WTC11 (cell line): ENCODE measurements at places on chromosomes 3 and 15.
A peak's percentile ranks its signal among the peaks of the same experiment; 100 is the strongest.

DNA sequence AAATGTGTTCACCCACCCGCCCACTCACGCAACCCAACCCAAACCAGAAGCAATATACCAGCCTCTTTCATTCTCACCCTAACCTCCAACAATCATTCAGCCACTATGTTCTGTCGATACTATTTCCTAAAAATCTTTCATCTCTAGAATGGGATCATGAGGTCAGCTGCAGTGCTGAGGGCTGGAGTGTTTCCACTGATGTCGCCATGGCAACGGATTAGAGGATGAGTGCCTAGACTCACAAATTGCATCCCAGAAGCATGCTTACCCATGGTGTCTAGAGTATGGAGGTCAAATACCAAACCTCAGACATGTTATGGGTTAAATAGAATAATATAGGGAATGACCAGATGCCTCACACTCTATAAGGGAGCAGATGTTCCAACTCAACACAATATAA lies 138.5 kb downstream of the GABRB3 start:
- H3K27me3 ChIP-seq: no peaks in the 10 kb centered on the region
- no peak overlapping the region for H3K4me3 ChIP-seq
- peaks cover 86% of the 10 kb centered on the region for H3K4me1 ChIP-seq
- H3K36me3 ChIP-seq: peaks cover 2% of the 10 kb centered on the region
- H3K27ac ChIP-seq: peak overlapping the region; percentile 91; the same call in 1 of the 2 replicates

DNA sequence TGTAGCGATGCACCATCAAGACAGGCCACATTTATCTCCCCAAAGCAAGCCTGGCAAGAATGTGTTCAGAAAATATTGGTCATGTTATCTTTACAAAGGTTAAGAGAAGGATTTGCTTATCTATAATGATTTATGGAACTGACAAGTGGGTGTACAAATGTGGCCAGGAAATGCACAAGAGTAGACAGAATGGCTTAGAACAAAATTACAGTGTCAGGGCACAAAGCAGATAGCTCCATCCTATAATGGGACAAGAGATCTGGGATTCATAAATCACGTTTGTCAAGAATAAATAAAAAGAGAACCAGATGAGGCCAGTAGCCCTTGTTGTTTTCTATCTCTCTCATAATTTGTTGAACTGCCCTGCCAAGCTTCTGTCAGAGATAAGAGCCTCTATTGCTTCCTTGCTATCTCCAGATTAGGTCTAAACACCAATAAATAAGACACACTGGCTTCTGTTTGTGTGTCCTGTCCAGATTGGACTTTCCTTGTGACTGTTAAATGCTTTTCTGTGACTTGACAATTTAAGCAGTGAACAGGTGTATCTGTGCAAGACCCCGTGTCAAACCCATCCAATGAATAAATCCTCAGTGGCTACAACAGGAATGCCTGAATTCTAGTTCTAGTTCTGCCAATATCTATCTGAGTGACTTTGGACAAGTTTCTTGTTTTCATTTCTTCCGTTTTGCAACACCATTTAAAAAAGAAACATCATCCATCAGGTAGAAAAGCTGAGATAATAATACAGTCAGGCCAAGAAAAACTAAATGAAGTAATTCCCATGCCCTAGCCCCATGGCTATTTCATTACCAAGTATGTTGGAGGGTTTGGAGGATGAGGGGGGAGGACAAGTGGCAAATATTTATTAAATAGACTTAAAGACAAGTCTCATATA lies 157.2 kb downstream of the DCLK3 start:
- H3K36me3 ChIP-seq: no peaks in the 10 kb centered on the region
- no peak for DNase-seq
- no peaks in the 10 kb centered on the region for H3K4me1 ChIP-seq
- no peak overlapping the region for H3K27ac ChIP-seq
- no peaks in the 10 kb centered on the region for H3K27me3 ChIP-seq

- no peaks in the 10 kb centered on the region for H3K36me3 ChIP-seq
- no peak for DNase-seq
- peaks cover 23% of the 10 kb centered on the region for H3K4me1 ChIP-seq
- no peak overlapping the region for H3K4me3 ChIP-seq
These were observed 19.1 kb downstream of the SLC6A20 start for GRCh38 chr3:45777111-45777745.

GRCh38 chr3:155449613-155450267 lies 156.3 kb upstream of the STRIT1 start:
- no peak overlapping the region for H3K27ac ChIP-seq
- DNase-seq: no peak
- H3K36me3 ChIP-seq: no peaks in the 10 kb centered on the region
- no peaks in the 10 kb centered on the region for H3K4me1 ChIP-seq
- H3K27me3 ChIP-seq: no peaks in the 10 kb centered on the region; the same call in 1 of the 2 replicates

DNA sequence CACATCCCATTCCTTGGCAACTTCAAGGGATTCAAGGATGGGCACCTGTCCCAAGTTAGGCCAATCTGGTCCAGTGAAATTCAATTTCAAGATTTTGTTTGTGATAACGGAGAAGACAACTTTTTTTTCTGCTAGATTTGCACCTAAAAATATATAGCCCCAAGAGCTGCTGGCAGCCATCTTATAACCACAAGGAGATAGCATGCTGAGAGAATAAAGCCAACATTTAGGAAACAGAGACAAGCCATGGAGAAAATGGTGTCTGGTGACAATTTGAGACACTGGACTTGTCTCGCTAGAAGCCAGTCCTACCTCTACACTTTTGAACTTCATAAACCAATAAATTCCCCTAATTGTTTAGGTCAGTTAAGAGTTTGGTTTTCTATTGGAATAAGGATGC lies 5.4 kb downstream of the PARL start:
- no peak overlapping the region for H3K4me3 ChIP-seq
- H3K36me3 ChIP-seq: peaks cover 10% of the 10 kb centered on the region
- peaks cover 29% of the 10 kb centered on the region for H3K4me1 ChIP-seq
- no peak for DNase-seq
- no peaks in the 10 kb centered on the region for H3K27me3 ChIP-seq
- H3K27ac ChIP-seq: no peak overlapping the region

GRCh38 chr3:178291574-178292370 lies 244.5 kb upstream of the KCNMB2 start:
- no peaks in the 10 kb centered on the region for H3K4me1 ChIP-seq
- no peaks in the 10 kb centered on the region for H3K27me3 ChIP-seq
- no peak overlapping the region for H3K4me3 ChIP-seq
- H3K27ac ChIP-seq: no peak overlapping the region
- DNase-seq: no peak
- peaks cover 19% of the 10 kb centered on the region for H3K36me3 ChIP-seq

GRCh38 chr3:117011687-117012250 lies 302.2 kb downstream of the TUSC7 start:
- no peak for DNase-seq
- H3K27ac ChIP-seq: no peak overlapping the region
- no peaks in the 10 kb centered on the region for H3K27me3 ChIP-seq
- no peak overlapping the region for H3K4me3 ChIP-seq
- no peaks in the 10 kb centered on the region for H3K36me3 ChIP-seq

DNA sequence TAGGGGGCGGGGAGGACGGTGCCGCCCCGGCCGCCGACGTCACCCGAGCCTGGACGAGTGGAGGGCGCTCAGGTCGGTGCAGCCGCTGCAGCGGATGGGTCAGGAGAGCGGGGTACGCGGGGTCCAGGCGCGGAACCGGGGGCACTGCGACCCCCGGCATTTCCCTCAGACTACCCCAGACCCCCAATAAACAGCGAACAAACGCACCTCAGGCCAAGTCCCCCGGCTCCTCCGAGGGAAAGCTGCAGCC lies 78.9 kb downstream of the IQSEC1 start:
- peak overlapping the region; percentile 79 for H3K4me3 ChIP-seq
- DNase-seq: peak; percentile 46
- no peaks in the 10 kb centered on the region for H3K36me3 ChIP-seq
- H3K4me1 ChIP-seq: peaks cover 14% of the 10 kb centered on the region
- H3K27me3 ChIP-seq: peaks cover 6% of the 10 kb centered on the region
- H3K27ac ChIP-seq: no peak overlapping the region

DNA sequence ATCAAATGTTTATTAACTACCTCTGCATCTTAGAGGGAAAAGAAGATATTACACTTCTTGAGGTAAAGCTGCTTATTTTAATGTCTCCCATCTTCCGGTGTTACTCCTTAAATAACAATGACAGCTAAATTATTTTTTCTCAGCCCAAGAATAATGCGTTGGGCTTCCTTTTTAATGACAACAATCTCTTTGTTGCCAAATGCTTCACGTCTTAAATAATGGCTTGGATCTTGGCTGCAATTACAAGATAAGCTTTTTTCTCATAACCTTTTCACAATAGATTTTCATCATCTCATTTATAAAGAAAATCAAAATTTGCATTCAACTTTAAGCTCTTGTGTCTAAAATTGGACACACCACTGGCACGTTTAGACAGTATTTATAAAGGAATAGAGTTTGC lies 89.2 kb upstream of the COL8A1 start:
- no peaks in the 10 kb centered on the region for H3K27me3 ChIP-seq
- H3K4me1 ChIP-seq: 0 out of 2 replicates have a peak, but pooled peaks cover 2% of the 10 kb centered on the region
- no peak overlapping the region for H3K4me3 ChIP-seq
- H3K36me3 ChIP-seq: no peaks in the 10 kb centered on the region
- H3K27ac ChIP-seq: no peak overlapping the region
- DNase-seq: no peak

DNA sequence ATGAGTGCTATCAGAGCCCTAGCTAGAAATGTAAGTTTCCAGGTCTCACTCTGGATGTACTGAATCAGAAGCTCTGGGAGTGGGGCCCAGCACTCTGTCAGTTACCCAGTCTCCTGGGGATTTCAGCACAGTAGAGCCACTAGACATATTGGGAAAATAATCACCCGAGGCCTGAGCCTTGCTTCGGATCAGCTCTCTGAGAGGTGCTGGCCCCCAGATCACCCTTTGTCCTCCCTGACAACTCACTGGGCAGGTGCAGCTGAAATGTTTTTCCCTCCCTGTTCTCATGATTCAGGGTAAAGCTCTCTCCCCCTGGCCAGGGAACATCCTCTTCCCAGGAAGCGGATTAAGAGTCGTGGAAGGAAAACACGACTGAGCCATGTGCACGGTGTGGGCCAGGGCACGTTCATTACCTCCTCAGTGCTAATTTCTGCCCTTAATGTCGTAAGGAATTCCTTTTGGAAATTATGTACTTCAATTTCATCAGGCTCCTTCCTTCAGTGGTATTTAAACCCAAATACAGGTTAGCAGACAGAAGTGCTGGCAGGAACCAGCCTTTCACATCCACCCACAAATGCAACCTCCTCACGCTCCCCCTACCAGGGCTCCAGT lies 296.7 kb upstream of the LYSMD4 start:
- no peaks in the 10 kb centered on the region; the same call in 1 of the 2 replicates for H3K27me3 ChIP-seq
- H3K27ac ChIP-seq: no peak overlapping the region

GRCh38 chr15:70853318-70853972 lies 512 bp downstream of the LARP6 start:
- H3K36me3 ChIP-seq: peaks cover 13% of the 10 kb centered on the region
- DNase-seq: peak; percentile 71
- peak overlapping the region; percentile 49; the same call in 1 of the 2 replicates for H3K27ac ChIP-seq

GRCh38 chr15:39698444-39699390 lies 83.9 kb downstream of the FSIP1 start:
- no peaks in the 10 kb centered on the region for H3K36me3 ChIP-seq
- no peak overlapping the region; the same call in 1 of the 2 replicates for H3K27ac ChIP-seq
- DNase-seq: no peak

DNA sequence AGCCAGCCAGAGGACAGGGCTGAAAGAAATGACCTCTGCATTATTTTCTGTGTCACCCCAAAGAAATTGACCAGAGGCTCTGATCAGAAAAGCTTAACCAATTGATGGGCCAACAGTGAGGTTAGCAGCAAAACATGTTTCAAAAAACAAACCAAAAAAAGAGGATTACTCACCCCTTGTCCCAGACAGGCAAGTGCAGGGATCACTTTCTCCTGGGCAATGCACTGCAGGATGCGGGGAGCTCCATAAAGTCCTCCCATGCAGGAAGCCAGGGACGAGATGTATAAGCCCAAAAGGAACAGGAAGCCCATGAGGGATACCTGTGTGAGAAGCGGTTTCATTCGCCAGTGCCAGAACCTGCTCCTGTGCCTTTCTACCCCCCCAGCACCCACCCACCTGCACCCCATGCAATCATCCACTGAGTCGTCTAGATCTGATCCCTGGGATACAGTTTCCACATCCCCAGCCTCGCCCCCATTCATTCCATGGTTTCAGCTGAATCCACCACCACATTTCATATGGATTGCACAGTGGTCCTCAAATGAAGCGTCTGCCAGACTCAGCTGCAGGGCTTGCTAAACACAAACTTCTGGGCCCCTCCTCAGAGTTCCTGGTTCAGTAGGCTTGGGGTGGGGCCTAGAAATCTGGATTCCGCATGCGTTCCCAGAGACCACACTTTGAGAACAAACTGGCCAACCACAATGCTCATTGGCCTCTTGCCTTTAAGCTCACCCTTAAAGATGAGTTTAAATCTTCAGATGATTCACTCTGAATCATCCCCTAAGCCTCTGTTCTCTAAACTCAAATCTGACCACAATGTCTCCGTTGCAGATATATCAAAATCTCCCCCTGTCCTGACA lies 54.4 kb upstream of the HEG1 start:
- no peaks in the 10 kb centered on the region for H3K27me3 ChIP-seq
- H3K4me1 ChIP-seq: peaks cover 8% of the 10 kb centered on the region
- no peaks in the 10 kb centered on the region for H3K36me3 ChIP-seq
- no peak overlapping the region for H3K27ac ChIP-seq
- H3K4me3 ChIP-seq: no peak overlapping the region

DNA sequence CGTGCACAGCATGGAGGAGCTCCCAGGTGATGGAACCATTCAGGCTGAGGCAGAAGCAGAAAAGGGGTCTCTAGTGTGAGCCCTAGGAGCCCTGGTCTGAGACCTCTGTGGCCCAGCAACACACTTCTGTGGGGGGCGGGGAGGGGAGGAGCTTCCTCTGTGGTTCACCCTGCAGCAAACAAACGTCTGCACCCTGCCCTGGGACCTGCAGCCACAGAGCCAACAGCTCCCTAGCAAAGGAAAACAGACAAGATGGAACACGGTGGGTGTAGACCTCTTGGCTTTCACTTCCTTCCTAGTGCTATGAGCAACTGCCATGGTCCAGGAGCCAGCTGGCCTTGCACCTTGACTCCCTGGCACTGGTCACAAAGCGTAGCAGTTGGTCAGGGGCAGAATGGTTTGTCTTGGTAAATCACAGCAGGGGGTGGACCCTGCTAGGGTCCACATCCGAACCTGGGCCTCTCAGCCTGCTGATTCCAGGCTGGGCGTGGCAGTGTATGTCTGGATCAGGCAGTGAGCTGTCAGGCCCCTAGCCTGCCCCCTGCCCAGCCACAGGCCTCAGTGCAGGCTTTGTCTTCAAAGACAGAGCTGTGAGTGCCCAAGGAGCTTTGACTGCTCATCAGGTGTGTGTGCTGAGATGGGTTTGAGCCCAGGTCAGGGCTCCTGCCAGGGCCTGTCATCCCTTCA lies 6.7 kb downstream of the AMIGO3 start:
- DNase-seq: peak; percentile 16
- no peak overlapping the region for H3K4me3 ChIP-seq
- no peaks in the 10 kb centered on the region; the same call in 1 of the 2 replicates for H3K36me3 ChIP-seq
- no peaks in the 10 kb centered on the region for H3K27me3 ChIP-seq

DNA sequence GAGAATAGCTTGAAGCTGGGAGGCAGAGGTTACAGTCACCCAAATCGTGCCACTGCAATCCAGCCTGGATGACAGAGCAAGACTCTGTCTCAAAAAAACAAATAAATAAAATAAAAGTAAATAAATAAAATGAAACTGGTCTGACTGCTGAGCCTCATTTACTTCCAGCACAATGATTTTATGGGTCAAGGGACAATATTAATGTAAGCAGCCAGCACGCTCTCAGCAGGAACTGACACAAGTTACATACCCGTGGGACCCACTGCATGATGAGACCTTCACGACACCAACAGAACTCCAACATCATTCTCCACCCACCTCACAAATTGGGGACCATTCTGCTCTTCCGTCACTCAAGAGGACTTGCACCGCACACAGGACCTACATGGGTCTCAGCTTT lies 230.3 kb downstream of the MAGI1 start:
- H3K36me3 ChIP-seq: peaks cover 6% of the 10 kb centered on the region; the same call in 1 of the 2 replicates
- DNase-seq: no peak
- H3K4me1 ChIP-seq: peaks cover 23% of the 10 kb centered on the region
- H3K4me3 ChIP-seq: no peak overlapping the region
- H3K27ac ChIP-seq: no peak overlapping the region
